Central memory CD4-positive, alpha-beta T cell (primary cell): ENCODE measurements at places on chromosomes 7 and 10.

DNA sequence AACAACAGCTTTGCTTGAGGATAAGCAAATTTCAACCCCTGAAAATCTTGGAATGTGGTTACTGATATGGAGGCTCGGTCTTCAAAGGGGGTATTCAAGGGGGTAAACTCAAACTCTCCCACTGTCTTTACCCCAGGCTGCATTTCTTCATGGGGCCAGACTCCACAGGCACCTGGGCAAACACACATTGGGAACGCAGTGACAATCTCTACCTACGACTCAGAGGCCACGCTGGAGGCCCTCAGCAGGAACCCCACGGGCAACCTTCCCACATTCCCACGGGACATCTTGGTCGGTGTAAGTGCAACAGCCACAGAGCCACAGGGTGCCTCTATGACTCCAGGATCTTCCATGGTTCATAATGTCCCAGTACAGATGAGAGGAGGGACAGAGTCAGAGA, 2.2 kb upstream of the INSIG1 start:
- no peak for DNase-seq

DNA sequence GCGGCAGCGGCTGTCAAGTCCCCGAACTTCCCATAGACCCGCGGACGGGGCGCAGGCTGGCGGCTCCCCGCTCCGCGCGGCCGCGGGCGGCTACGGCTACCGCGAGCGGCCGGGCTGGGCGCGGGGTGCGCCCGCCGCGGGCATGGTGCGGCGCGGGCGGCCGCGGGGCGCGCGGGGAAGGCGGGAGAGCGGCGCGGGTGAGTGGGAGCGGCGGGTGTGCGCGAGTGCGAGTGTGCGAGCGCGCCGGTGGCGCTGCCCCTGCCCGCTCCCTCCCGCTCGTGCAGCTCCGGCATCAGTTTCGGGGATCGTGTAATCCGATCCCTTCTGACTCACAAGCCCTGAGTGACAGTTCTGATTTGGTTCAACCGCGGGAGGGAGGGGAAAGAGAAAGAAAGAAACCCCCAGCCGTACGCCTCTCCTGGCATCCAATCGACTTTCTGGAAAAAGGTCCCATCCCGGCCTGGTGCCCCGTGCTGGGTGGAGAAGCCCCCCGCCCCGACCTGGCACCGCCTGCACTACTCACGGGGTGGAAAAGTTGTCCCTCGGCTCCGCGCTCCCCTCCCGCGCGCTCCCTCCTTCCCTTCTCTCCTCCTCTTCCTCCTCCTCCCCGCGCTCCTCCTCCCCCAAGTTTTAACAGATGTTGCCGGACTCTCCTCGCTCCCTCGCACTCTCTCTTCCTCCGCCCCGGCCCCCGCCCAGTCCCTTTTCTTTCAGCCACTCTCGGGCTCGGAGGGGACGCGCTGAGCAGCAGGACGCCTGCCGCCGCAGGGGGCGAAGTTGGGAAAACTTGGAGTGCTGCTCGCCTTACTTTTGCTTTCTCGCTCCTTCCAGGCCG, at the start of gene GLI3:
Gene GLI3 (minus strand): TSS at position 234 of the 835 bp plus-strand sequence. CDS start 13,956 bp downstream, outside the sequence.
- no peak for DNase-seq

DNA sequence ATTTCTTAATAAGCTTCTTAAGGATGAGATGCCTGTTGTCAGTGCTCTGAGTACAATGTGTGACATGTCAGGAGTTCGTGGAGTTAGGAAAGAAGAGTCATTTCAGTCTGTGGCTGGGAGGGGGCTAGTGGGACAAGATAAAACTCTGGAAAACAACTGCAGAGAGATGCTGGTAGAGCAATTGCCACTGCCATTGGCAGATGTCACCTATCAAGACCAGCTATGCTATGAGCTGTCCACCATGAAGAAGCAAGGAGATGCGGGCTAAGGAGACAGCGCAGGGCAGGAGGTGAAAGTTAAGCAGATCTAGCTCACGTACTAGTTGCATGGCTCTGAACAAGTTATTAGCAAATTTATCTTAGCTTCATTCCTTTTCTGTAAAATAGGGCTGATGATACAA, 756.7 kb downstream of the KCNMA1 start:
- no peak for DNase-seq

- no peak for DNase-seq
Measured at GRCh38 chr10:110681023-110681681, 37.0 kb downstream of the RBM20 start.

GRCh38 chr7:103773726-103774125, 215.7 kb downstream of the RELN start:
- no peak for DNase-seq

DNA sequence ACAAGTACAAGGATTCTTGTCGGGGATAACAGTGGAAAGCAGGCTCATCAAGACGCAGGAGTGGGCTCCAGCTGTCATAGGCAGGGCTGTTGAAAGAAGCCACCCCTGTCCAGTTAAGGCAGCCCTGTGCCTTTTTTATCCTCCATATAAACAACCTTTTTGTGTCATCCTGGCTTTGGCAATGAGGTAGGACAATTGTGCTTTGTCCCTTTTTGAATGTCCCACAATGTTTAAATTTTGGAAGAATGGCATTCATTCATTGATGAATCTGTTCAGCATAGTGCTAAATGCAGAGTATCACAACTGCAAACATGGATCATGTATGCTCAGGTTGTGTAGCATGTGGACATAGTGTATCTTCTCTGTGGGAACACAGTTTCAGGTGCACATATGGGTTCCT, 66.7 kb downstream of the UBE3C start:
- DNase-seq, result no peak

GRCh38 chr10:58268454-58268945, 462 bp upstream of the CISD1 start:
- no peak for DNase-seq

DNA sequence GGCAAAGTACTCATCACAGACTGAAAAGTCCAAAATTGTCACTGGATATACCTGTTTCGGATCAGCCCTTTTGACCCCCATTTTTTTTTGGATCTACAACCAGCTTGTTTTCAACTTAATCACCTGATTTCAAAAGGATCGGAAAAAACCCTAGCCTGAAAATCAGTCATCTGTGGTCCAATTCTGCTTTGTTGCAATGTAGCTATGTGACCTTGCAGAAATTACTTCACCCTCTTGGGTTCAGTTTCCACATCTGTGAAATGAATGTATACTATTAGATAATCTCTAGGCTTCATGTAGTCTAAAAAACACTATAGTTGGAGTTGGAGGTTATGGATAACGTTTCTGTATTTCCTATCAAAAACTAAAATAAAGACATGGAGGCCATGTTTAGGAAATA, 37.1 kb downstream of the STEAP4 start:
- no peak for DNase-seq

DNA sequence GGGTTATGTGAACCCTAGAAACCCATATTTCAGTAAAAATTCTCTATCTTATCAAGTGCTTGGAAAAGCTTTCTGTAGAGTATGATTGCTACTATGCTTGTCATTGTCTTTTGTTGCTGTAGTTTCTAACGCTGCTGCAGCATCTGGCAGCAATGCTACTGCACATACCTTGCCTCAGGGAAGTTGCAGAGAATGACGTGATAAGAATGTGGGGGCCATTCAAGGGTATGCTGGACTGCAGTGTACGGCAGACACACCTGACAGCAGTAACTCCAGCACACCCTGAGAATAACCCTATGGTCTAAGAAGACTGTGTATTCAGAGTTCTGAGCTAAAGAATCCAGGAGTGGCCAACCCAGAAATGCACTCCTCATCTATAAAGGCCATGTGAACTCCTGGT, 20.5 kb downstream of the TRIM4 start:
- DNase-seq, result no peak

- DNase-seq, result no peak
Measured at GRCh38 chr7:11648980-11649379, 183.0 kb downstream of the THSD7A start.

DNA sequence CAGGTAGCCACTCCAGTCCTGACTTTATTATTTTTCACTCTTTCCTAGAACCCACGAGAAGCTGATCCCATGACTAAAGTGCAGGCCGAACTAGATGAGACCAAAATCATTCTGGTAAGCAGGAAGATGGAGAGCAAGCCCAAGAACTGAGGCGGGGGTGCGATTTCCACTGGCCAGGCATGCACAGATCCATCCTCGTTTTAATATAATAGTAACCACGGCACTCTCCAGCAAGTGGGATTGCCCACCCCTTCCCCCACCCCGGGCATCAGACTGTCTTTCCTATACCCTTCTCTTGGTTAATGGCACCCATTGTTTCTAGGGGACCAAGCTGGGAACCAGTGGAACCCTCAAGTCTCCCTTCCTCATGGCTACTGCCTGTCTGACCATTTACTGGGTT, 7.3 kb downstream of the YKT6 start:
- no peak for DNase-seq

GRCh38 chr7:20785157-20786048, 1.3 kb downstream of the SP8 start:
- DNase-seq, result no peak

- no peak for DNase-seq
Measured at GRCh38 chr7:84663224-84663623, 468.6 kb upstream of the SEMA3A start.

DNA sequence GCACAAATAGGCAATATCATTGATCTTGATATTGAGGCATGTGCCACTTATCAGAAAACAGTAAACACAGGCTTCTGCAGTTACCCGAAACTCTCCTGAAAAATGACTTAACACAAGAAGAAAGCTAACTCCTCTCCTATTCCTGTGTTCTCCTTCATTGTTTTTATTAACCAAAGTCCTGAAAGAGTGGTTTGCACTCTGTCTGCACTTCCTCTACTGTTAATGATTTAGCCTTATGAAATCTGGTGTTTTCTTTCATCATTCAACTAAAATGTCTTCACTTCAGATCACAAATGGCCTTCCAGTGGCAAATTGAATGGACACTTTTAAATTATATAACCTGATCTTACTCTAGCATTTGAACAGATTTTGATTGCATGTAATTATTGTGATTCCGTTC, 630.6 kb upstream of the PHF14 start:
- DNase-seq, result no peak

- no peak for DNase-seq
Measured at GRCh38 chr7:34307540-34307939, 350.5 kb upstream of the NPSR1 start.

GRCh38 chr7:83267141-83267631, 104.5 kb upstream of the PCLO start:
- DNase-seq, result no peak

- no peak for DNase-seq
Measured at GRCh38 chr7:30799206-30799975, 28.2 kb downstream of the MINDY4 start.

- no peak for DNase-seq
Measured at GRCh38 chr7:24405002-24405401, 121.0 kb downstream of the NPY start.

DNA sequence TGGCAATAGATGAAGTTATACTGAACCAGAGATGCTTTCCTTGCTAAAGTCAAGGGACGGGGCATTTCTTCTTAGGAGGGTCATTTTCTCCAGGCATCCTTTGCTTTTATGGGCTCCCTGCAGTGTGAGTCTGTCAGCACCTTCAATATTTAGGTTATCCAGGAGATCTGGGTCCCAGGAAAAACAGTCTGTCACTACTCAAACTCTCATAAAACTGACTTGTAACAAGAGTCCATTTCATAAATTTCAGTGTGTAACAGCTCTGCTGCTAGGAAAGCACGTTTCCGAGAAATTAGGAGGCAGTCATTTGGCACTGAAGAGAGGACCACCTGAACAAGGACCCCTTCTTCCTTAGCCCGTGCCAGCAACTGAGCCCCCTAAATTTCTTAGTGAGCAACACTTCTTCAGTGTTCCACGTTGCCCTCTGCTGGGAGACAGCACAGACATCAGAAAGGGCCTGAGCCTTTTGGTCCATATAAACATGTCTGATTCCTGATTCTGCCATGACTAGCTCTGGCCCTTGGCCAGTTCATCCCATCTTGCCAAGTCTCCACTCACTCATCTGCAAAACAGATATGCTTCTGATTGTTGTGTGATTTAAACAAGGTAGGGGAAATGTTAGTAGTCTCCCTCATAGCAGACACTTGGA, 7.2 kb downstream of the GCC1 start:
- no peak for DNase-seq

- DNase-seq, result no peak
Measured at GRCh38 chr7:100888988-100889750, at the start of gene UFSP1. UFSP1 (minus strand) TSS chr7:100889715; CDS start chr7:100889271, 444 bp downstream.

GRCh38 chr10:22468570-22469320, 123.4 kb downstream of the SPAG6 start:
- no peak for DNase-seq

GRCh38 chr10:79071396-79071923, 2.7 kb downstream of the ZMIZ1 start:
- no peak for DNase-seq
